ENCODE measurements at places on chromosomes 3 and 15.

GRCh38 chr3:135564696-135565095 is 400.8 kb upstream of the PPP2R3A start:
- no peak for DNase-seq

- DNase-seq, result no peak
These were observed 198.7 kb upstream of the PFN2 start for GRCh38 chr3:150169330-150169940.

DNA sequence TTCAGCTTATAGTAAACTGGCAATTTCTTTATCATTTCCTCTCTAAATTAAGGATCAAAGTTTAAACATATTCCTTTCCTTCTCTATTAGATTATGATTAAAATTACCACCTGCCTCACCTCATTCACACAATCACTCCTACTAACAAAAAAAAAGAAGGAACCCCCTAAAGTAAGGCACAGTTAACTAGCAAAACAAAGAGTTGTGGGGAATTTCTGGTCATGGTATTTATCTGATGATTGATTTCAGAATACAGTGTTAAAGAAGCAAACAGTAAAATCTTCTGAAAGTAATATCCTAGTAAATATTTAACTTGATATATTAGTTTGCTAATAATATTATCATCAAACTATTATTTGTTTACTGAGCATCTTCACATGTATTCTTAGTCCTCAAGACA is 8.8 kb downstream of the GBE1 start:
- no peak for DNase-seq

GRCh38 chr3:17964108-17964507 is 221.7 kb upstream of the TBC1D5 start:
- DNase-seq, result no peak

GRCh38 chr15:37586976-37587375 is 347.5 kb upstream of the TMCO5A start:
- DNase-seq, result no peak

DNA sequence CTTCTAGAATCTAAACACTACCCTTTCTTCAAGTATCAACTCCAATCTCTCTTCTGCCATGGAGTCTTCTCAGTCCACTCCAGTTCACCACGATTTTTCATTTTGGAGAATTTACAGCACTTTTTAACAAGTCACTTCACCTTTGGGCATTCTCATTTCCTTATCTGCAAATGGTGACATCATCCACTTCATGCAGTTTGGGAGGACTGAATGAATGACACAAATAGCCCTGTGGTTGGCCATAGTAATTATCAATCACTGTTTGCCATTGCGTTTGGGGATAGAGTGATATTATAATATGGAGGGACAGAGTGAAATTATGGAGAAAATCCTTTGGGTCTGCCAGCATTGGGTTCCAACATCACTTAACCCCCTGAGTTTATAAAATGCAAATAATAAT is 38.0 kb upstream of the TM4SF1 start:
- no peak for DNase-seq

DNA sequence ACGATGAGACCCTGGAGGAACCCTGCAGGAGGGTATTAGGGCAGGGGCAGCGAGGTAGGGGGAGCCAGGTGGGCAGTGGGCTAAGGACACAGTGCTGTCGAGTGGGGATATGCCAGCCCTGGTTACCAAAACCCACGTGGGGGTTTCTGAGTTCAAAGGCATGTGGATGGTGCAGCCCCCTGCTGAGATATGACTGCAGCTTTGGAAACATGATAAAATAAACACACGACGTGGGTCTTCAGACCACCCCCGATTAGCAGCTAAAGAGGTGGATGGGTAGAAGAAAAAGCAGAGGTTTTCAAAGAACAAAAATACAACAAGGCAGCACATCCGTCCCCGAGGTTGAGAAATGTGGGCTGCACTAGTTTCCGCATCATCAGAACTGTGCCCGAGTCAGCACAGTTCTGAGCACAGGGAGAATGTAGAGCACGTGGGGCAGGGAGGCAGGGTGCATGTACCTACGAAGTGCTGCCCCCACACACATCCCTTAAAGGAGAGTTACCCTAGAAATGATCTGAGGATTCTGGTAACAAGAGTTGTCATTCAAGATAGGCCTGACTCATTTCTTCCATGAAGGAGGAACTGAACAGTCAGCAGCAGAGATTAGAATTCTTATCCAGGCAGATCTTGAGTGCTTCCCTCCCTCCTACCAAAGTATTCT is 121.3 kb downstream of the RPLP1 start:
- DNase-seq, result no peak

GRCh38 chr15:90266061-90266431 is 574 bp downstream of the NGRN start:
- peak; percentile 29 for DNase-seq

GRCh38 chr3:9903238-9903624 is 583 bp downstream of the IL17RE start:
- DNase-seq, result no peak

- DNase-seq, result no peak
These were observed 440.2 kb downstream of the LPP start for GRCh38 chr3:188594139-188594538.

GRCh38 chr15:100141311-100142001 is 200.3 kb downstream of the ADAMTS17 start:
- no peak for DNase-seq

DNA sequence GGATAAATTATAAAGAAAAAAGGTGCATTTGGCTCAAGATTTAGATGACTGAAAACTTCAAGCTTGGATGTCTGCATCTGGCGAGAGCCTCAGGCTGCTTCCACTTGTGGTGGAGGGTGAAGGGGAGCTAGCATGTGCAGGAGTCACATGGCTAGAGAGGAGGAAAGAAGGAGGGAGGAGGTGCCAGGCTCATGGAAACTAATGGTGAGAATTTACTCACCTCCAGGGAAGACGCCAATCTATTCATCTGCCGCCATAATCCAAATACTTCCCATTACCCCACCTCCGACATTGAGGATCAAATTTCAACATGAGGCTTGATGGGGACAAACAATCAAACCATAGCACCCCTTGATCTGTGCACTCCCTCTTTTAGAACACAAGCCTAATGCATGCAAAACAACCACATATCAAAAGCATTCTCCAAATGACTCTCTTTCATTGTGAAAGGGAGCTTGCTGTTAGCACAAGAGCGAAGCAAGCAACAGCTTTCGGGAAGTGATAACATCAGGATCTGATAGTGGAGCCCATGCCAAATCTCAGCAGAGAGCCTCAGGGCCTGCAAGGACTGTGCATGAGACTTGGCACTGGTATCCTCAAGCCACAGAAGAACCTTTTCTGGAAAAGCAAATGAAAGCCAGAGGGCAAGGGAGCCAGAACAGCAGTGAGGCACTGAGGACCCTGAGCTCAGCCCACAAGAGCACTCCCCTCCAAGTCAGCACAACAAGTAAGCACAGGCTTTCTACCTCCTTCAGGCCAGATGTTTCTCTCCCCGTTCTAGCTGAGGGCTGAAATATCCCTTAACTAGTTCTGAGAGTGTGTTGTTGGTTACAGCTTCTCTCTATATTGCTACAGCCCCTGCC is 50.2 kb upstream of the THBS1 start:
- no peak for DNase-seq

DNA sequence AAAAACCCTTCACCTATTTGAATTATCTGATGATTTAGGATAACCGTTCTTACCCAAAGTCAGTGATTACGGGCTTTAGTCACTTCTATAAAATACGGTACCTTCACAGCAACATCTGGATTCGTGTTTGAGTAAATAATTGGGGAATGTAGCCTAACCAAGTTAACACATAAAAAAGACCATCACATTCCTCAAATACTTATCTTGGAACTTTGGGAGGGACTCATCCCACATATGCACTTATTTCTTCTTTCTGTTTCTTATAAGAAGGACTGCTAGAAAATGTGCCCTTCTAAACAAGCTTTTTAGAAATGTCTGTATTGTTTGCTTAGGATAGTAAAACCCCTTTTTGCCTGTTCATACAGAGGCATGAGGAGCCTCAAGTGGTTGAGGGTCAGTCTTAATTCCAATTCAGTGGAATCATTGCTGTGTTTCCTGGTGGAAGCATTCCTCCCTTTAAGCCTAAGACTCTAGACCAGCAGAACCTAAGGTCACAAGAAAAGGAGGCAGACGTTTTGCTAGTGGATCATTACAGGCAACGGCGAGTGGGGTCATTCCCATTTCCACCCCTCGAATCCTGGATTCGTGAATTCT is 67.5 kb downstream of the TMEM44 start:
- DNase-seq, result no peak

DNA sequence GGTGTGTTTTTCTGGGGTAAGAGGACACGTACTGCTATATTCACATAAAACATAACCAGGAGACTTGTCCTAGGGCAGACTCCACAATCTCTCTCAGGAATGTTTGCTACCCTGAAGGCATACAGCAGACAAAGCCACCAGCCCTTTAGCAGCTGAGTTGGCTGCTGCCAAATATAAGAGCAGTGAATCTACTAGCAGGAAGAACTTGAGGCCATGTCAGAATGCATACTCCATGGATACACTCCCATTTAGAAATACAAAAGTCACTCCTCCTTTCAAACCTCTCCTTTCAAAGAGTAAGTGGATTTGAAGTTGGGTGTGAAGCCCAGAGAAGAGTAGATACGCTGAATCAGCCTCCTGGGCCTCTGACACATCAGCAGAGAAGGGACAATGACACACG is 94.1 kb downstream of the CADPS start:
- no peak for DNase-seq

DNA sequence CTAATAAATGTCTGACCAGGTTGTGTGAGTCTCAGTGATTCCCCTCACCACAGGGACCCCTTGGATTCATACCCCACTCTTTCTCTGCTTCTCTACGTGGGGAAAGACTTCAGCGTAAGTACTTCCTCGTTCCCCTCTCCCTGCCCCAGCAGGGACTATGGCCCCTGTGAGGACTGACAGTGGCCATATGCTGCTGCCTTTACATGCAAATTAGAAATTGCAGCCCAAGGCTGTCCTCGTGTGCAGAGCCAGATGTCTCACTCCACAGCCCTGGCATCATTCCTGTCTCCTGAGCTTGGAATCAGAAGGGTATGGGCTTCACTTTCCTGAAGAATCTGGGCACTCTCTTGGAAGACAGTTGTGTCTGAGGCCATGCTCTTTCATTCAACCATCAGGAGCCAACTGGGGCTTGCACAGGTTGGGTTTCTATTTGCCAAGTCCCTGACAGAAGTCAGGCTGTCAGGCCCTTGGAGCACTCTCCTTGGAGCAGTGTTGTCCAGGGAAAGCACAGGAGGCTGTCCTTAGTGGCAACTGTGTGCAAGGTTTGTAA is 30.5 kb upstream of the IQCF2 start:
- no peak for DNase-seq

DNA sequence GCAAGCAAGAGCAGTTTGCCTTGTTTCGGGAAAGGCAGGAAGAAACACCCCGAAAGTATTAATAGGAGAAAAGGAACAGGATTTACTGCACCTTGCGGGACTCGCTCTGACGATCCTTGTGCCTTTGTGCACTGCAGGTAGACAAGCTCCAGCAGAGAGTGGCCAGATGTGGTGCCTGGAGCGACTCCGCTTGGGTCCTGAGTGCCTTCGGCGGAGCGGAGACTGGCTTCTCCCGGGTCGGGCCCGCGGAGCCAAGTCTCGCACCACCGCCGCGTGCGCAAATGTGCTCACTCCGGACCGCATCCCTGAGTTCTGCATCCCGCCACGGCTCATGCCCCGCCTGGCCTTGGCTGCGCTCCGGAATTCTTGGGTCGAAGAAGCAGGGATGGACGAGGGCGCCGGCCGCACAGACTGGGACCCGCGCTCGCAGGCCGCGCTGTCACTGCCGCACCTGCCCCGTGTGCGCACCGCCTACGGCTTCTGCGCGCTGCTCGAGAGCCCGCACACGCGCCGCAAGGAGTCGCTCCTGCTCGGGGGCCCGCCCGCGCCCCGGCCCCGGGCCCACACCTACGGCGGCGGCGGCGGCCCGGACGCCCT is 769 bp downstream of the C2CD4A start:
- peak; percentile 29 for DNase-seq

- no peak for DNase-seq
These were observed 552.4 kb upstream of the CCDC54 start for GRCh38 chr3:106824856-106825255.

DNA sequence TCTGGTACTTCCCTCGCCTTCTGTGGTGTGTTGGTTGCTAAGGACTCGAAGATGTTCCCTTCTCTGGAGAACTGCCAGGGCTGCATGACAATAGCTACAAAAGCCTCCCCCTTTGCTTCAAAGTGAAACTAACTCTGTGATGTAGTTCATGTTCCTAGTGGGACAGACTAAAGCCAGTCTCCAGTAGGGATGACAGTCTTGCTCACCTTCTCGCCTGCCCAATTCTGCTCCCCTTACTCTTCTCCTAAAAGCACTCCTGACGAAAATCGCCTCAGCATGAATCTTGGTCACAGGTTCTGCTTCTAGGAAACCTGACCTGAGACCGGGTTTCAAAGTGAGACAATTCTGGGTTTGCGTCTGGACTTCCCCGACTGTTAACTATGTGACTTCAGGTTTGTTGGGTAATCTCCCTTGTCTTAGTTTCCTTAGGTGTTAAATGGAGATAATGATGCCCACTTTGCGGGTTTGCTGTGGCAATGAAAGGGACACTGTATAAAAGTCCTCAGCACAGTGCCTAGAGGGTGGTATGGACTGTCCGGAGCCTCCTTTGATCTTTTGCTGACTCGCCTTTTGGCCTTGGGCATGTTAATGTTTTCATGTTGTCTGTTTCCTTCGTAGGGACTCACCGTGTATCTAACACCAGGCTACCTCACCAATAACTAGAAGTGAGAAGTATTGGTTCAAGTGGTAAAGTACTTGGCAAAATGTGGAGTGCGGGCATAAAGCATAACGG is 24.9 kb upstream of the THRB start:
- DNase-seq, result peak; percentile 61

DNA sequence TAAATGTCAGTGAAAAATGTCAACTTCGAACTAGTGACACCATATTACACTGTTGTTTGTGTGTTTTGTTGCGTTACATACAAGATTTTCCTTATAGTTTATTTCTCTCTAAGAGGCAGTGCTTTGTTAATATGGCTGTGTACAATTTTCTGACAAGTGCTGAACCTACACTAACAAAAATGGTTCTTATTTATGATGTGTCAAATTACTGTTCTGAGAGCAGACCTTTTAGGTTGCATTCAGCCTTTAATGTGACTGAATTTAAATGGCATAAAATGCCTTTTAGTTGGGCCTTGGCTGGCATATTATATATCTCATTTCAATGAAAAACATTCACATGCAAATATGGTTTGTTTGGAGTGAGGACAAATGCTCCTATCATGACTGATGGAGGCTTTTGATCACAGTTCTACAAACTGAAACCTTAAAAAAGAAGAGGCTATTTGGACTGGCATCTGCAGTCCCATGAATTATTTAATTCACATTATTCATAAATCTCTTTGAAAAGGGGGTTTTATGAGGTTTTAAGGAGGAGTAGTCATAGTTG is 750.6 kb downstream of the CADM2 start:
- no peak for DNase-seq

GRCh38 chr15:35089551-35089950 is 4.5 kb upstream of the NANOGP8 start:
- DNase-seq, result no peak

GRCh38 chr3:9976721-9977709 is 9.6 kb downstream of the EMC3 start:
- DNase-seq, result no peak

DNA sequence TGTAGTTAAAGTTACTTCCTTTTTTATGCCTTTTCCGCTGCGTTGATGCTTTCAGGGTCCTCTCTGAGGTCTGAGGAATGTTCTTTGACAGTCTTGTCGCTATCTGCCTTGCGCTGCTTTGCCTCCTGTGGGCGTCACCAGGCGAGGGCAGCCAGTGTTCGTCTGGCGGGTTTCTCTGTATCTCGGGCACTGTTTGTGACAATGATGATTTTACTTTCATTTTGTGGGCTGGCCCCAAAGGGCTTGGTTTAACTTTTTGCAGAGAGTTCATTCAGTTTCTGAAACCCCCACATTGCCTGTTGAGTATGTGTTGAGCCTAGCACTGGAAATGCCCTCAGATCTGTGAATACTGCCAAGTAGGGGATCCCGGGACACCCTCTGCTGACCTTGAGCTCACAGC is 24.6 kb upstream of the SACM1L start:
- peak; percentile 70 for DNase-seq

Measured in GM13977 (cell line).